Stimulated activated CD4-positive, alpha-beta T cell treated with anti-CD3 and anti-CD28 coated beads, Interleukin-12 subunit alpha, Interleukin-12 subunit beta, amount 100 ng/mL, for 4 hours (primary cell): ENCODE measurements at places on chromosomes 13 and 19.

DNA sequence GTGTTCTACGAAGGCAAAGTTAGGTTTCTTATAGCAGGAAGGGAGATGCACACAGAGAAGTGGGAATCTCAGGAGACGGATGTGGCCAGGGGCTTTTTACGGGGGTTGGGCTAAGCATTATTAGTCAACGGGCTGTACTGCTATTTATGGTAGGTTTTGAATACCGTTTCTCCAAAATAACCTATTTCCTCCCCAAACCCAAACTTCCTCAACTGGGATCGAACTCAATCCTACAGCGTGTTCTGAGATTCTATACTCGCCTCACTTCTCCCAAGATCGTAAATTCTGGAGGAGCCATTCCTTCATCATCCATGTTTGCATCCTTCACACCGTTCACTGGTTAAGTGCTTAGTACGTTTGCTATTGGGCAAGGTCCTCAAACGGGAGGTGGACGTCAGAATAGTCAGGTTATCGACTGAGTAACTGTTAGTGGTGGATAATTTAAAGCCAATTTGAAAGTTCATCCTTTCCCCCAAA lies 1.2 kb upstream of the TRIM13 start:
- no peak for DNase-seq

DNA sequence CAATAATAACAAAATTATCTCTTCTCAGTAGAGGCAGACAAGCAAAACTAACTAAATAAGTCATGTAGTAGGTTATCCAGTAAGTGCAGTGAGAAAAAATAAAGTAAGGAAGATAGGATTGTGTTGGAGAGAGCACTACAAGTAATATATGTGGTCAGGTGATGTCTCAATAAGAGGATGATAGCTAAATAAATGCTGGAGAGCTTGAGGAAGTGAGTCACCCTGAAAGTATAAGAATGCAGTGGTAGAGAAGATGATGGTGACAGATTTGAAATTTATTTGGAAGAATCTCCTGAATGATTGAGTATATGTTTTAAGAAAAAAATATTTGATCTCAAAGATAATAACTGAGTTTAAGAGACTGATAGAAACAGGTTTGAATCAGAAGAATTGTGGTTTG lies 152.2 kb upstream of the PRR20A start:
- no peak for DNase-seq

DNA sequence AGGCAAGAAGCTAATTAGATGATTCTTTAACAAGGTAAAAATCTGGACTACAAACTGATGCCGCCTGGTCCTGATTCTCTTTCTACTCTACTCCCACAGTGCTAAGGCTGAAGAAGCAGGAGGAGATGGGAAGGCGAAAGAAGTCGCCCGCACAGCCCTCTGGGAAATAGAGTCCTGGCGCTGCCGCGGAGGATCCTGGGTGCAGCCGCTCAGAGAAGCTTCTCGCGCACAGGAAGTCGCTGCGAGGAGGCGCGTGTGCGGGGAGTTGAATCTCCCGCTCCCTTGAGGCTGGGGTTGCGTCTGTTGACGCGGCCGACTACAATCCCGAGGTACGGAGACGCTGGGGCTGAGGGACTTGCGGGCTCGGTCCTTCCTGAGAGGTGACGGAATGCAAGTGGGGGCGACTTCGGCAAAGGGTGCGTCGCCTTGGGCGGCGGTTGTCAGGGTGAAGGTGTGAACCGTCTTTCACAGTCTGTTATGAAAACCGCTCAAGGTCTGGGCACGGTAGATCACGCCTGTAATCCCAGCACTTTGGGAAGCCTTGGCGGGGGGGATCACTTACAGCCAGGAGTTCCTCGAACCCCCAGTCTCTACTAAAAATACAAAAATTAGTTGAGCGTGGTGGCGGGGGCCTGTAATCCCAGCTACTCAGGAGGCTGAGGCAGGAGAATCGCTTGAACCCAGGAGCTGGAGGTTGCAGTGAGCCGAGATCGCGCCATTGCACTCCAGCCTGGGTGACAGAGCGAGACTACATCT lies at the start of gene ZNF473:
TSS of gene ZNF473 (plus strand) at position 212 of the 756 bp plus-strand sequence. CDS start 5,078 bp downstream, outside the sequence.
- DNase-seq: peak; percentile 84

- DNase-seq: no peak
Observed at GRCh38 chr19:38036707-38037611, 130.0 kb downstream of the SIPA1L3 start.

DNA sequence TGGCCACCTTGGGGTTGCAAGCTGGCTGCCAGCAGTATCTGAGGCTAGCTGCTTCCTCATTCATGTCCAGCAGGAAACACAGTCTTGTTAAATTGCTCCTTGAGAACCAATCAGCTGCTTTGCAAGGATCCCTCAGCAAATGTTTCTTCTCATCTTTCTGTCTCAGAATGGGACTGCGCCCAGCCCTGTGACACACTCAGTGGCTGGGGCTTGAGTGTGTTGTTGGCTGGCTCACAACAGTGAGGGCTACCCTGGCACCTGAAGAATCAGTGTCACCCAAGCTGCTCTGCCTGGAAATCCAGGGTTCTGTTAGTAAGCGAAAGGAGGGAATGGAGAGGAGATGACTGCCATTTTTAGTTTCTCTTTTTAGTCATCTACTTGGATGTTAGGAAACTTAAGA lies 317.2 kb downstream of the DCT start:
- no peak for DNase-seq

- no peak for DNase-seq
Observed at GRCh38 chr19:54287456-54287855, 6.5 kb upstream of the LILRB2 start.

DNA sequence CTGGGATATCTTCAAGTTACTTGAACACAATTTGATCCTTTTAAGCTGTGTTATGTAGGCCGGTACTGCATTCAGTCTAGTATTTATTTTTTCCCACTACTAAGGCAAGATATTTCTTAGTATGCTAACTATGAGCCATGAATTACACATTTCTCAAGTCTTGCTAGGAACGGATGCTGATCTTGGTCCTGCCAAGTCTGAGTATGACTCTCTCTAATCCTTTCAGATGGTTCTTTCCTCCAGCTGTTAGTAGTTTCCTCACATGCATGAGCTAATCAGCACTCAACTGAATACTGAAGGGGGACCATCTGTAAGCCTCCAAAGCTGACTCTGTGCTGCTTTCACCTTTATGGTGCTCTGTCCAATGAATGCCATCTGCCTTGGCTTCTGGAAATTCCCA lies 460.3 kb downstream of the KCTD12 start:
- no peak for DNase-seq

GRCh38 chr13:113876346-113877148 lies 12.7 kb upstream of the GAS6 start:
- no peak for DNase-seq

- DNase-seq: no peak
Observed at GRCh38 chr19:41172297-41173164, 20.5 kb upstream of the CYP2S1 start.

GRCh38 chr13:43206838-43207237 lies 183.5 kb downstream of the DNAJC15 start:
- no peak for DNase-seq

DNA sequence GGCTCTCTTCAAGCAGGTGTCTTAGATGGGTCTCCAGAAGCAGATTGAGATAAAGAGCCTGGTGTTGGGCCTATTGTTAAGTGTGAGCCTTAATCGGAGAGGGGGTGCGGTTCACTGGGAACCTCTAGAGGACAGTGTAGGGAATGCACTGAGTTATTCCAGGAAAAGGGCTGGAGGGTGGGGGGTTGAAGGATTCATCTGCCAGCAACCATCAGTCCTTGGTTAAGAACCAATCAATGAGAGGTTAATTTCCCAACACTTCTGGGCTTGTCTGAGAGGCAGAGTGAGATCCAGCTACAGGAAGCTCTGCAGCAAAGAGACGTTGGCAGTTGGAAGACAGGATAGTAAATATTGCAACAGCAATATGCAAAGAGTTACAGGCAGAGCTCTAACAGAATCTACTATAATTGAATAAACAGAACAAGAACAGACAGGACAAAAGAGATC lies 28.7 kb downstream of the CYP4F2 start:
- DNase-seq: peak; percentile 24

DNA sequence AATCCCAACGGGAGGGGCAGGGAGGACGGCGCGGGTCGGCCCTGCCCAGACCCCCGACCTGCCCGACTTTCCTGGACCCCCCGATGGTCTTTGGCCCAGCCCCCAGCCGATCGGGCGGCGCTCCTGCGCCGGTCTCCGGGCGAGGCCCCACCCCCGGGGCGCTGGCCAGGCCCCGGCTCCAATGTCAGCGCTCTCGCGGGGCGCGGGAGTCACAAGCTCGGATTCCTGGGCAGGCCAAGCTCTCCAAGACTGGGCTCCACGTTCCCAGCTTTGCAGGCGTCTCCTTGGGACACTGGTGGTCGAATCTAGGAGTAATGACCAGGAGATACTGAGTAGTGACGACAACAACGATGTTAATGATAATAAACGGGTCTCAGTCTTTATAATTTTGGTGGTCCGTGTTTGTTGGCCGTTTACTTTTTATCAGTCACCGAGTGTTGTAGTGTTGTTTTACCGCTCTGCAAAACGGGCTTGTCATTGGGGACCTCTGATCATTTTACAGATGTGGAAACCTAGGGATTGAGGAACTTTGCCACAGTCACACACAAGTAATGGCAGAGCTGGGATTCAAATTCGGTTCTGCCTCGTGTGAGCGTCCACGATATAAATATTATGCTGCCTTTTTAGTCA lies 545 bp downstream of the RAD23A start:
- DNase-seq: peak; percentile 54

GRCh38 chr13:43307921-43308433 lies 284.6 kb downstream of the DNAJC15 start:
- no peak for DNase-seq

DNA sequence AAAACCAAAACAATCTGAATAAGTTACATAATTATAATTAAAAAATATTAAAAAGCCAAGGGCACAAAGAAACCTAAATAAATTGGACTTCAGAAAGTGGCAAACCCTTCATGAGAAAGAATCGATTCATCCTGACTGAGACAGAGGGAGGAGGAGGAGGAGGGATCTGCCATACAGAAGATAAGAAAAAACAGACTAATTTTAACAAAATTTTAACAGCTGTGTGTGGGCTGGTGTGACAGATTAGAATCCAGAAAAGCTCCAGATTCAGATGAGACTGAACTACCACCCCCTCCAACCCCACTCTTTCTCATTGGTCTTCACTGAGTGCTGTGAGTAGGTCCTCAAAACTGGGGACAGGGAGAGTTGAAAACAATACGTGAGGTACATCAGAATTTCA lies 111.5 kb upstream of the HTR2A start:
- no peak for DNase-seq

- DNase-seq: no peak
Observed at GRCh38 chr13:83620530-83621220, 261.6 kb downstream of the SLITRK1 start.

GRCh38 chr19:14089662-14090508 lies 666 bp downstream of the SAMD1 start:
- DNase-seq: peak; percentile 54

DNA sequence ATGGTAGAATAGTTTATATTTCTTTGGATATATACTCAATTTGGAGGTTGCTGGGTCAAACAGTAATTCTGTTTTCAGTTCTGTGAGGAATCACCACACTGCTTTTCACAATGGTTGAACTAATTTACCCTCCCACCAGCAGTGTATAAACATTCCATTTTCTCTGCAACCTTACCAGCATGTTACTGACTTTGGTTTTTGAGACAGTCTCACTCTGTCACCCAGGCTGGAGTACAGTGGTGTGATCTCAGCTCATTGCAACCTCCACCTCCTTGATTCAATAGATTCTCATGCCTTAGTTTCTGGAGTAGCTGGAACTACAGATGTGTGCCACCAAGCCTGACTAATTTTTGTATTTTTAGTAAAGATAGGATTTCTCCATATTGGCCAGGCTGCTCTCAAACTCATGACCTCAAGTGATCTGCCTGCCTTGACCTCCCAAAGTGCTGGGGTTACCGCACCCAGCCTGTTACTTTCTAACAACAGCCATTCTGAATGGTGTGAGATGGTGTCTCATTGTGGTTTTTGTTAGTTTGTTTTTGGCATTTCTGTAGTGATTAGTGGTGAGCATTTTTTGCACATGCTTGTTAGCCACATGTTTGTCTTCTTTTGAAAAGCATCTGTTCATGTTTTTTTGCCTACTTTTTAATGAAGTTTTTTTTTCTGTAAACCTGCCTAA lies 12.5 kb downstream of the ZNF714 start:
- DNase-seq: no peak

DNA sequence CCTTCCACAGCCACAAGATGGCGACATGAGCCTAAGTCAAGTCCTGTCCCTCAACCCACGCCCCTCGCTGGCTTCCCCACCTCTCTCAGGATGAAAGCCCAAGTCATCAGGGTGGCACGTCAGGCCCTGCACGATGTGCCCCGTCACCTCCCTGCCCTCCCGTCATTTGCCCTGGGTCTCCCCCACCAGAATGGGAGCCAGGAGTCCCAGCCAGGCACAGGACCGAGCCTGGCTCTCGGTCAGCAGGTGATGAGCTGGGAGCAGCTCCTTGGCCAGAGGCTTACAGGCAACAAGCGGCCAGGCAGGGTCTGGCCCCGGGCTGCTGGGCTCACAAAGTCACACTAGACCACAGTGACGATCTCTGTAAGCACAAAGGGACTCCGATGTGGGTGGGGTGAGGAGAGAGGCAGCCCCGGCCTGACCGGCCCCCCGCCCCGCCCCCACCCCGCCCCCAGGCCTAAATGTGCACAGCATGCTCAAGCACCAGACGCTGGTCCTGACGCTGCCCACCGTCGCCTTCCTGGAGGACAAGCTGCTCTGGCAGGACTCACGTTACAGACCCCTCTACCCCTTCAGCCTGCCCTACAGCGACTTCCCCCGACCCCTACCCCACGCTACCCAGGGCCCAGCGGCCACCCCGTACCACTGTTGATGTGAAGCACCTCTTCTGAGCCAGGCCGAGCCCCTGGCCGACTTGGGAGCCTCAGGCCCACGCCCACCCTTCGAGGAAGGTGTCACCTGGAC lies 7.3 kb downstream of the MRPL4 start:
- peak; percentile 90 for DNase-seq

DNA sequence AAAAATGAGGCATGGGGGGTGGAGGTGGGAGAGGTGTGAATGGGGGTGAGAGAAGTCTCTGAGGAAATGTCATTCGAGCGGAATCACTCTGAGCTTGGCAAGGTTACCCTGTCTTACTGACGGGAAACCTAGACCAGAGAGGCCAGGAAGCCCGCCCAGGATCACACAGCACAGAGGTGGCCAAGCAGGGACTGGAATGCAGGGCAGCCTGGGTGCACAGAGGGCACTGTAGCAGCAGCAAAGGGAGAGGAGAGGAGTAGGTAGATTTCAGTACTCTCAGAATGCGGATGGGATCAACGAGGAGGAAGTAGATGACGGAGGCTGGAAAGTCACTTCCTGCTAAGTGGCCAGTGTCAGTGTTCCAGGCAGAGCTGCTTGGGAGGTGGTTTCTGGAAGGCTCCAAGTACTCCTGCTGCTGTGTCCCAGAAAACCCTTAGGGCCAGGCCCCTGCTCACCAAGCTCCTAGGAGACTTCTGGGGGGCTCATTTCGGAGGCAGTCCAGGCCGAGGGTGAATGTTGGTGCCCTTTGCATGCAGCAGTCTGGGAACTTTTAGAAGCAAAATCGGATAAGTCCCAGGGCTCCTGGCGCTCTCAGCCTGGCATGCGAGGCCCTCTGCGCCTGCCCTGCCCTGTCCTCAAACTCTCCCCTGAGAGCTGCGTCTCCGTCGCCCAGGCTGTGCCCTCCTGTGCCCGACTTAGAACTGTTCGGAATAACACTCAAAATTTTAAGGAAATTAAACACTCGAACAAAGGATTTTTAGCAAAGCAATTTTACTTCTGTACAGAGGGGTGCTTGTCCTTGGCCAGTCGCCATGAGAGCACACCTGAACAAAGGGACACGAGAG lies 33.5 kb downstream of the DNM2 start:
- no peak for DNase-seq

GRCh38 chr13:53043398-53043797 lies 14.8 kb downstream of the OLFM4 start:
- no peak for DNase-seq

GRCh38 chr19:41193430-41194156 lies 574 bp downstream of the CYP2S1 start:
- no peak for DNase-seq
